ENCODE measurements at places on chromosomes 2 and 18. TPM values are rescaled to one million over a fixed set of nuclear protein-coding genes. Genes with fewer than 3 reads are reported as not detected.

CYP27C1 gene
- polyA plus RNA-seq = not detected

RNU2-63P gene
- polyA plus RNA-seq = not detected

AFTPH gene
- 64.3 TPM for polyA plus RNA-seq

HOXD10 gene
- polyA plus RNA-seq = not detected

TUBA3E gene
- 0.20 TPM for polyA plus RNA-seq

PLA2R1 gene
- 4.9 TPM for polyA plus RNA-seq

Data from Purkinje cell (primary cell).